Hematopoietic multipotent progenitor cell treated with erythropoietin and hydrocortisone succinate and interleukin-3 and kit ligand, for 6 days (in vitro differentiated cells): ENCODE measurements at places on chromosomes 13 and 19.

GRCh38 chr13:26837997-26838396, 77.4 kb upstream of the GPR12 start:
- DNase-seq = no peak

DNA sequence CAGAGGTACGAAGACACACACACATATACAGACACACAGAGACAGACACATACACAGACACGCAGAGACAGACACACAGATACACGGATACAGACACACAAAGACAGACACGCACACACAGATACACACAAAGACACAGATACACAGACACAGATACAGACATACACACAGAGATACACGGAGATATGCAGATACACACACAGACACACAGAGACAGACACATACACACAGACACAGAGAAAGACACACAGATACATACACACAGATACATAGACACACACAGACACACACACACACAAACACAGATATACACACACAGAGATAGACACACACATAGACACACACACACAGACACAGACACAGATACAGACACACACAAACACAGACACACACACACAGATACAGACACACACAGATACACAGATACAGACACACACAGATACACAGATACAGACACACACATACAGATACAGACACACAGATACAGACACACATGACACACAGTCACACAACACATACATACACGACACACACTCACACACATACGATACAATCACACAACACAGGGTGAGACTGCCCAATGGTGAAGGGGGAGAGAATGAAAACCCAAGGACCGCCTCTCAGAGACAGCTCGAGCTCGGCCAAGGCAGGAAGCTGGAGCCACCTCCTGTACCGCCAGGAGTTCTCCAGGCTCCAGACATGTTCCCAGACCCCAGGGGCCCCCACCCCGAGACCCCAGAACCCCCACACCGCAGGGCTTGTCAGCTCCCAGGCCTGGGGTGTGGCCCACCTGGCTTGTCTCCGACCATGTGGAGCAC, 8.8 kb upstream of the CCER2 start:
- no peak for DNase-seq

DNA sequence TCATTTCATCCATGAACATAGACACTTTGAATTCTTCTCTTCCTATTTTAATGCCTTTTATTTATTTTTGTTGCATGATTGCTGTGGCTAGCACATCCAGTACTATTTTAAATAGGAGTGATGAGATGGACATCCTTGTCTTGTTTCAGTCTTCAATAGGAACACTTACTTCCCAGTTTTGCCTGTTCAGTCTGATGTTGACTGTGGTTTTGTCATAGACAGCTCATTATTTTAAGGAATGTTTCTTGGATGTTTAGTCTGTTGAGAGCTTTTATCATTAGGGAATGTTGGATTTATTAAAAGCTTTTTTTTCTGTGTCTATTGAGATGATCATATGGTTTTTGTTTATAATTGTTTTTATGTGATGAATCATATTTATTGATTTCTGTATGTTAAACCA, 586.6 kb downstream of the SLITRK1 start:
- no peak for DNase-seq

DNA sequence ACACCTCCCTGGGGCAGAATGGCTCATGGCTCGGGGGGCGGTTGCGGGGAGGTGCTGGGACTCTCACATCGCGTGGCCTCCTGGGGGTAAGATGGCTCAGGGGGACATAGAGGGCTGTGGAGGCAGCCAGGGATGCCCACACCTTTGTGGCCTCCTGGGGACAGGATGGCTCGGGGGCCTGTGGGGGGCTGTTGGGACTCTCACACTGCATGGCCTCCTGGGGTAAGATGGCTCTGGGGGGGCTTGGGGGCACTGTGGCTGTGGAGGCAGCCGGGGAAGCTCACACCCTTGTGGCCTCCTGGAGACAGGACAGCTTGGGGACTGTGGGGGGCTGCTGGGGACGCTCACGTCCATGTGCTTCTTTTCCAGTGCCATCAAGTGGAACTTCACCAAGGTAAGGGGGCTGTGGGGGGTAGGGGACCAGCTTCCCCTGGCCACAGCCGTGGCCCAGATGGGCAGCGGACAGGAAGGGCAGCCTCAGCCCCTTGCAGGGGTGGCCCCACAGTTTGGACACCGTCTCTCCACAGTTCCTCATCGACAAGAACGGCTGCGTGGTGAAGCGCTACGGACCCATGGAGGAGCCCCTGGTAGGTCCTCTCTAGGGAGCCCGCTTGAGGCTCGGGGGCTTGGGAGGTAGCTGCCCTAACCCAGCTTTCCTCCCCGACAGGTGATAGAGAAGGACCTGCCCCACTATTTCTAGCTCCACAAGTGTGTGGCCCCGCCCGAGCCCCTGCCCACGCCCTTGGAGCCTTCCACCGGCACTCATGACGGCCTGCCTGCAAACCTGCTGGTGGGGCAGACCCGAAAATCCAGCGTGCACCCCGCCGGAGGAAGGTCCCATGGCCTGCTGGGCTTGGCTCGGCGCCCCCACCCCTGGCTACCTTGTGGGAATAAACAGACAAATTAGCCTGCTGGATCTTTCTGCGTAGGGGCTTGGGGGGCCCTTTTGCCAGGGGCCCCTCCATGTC, 2.4 kb downstream of the GPX4 start:
- no peak for DNase-seq

DNA sequence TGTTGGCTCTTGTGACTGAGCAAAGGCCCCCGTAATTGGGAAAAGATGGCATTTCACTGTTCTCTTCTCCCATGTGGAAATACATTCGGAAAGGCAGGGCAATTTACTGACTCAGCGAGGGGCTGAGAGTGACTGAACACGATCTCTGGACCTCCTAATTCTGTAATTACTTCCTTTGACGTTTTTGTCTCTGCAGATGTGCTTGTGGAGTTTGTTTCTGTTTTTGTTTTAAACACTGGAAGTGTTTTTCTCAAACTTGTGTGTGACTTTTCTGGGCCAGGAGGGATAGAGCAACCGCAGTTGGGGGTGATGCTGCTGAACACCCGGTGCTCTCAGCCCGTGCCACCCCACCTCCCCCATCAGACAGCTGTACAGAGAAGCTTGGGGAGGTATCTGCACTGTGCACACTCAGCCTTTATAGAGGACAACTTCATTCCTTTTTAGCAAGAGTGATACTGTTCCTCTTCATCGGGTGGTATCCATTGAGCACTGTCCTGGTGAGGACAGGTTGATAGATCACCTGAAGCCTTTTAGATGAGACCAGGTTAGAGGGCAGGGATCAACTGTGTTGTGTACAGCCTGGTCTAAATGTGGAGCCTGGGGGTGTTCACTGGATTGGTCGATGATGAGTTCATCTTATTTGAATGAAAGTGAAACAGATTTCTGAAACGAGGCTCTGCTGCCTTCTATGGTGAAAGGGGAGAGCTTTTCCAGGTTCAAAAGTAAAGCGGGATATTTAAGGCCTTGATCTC, 117.4 kb downstream of the ESD start:
- DNase-seq = no peak

DNA sequence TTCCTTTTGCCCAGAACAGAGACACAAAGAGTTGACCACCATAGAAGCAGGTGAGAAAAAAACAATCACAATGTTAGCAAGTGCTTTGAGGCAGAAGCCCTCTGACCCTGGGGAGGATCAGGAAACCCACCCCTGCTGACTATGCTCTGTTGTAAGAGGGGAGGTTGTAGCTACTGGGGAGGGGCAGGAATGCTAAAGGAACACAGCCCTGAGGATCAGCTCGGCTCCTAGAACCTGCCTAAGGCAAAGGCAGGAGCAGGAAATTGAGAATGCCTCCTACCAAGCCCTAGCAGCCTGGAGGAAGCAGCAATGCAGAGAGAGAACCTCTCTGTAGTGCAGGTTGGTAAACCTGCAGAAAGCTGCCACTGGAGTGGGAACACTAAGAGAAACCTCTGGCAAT, 624.0 kb upstream of the KLF12 start:
- DNase-seq = no peak

DNA sequence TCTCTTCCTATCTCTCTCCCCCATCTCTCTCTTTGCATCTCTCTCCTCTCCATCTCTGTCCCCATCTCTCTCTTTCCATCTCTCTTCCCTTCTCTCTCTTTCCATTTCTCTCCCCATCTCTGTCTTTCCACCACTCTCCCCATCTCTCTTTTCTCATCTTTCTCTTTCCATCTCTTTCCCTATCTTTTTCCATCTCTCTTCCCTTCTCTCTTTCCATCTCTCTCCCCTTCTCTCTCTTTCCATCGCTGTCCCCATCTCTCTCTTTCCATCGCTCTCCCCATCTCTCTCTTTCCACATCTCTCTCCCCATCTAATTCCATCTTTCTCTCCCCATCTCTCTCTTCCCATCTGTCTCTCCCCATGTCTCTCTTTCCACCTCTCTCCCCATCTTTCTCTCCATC, 24.5 kb downstream of the ADGRE3 start:
- DNase-seq = no peak

DNA sequence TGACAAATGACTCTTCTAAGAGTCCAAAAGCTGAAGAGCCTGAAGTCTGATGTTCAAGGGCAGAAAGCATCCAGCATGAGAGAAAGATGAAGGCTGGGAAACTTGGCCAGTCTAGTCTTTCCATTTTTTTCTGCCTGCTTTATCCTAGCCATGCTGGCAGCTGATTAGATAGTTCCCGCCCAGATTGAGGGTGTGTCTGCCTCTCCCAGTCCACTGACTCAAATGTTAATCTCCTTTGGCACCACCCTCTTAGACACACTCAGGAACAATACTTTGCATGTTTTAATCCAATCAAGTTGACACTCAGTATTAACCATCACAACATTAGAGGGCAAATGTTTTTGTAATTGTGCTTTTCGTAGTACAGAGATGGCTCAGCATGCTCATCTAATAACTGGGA, 267.5 kb upstream of the KLHL1 start:
- DNase-seq = peak; percentile 15

DNA sequence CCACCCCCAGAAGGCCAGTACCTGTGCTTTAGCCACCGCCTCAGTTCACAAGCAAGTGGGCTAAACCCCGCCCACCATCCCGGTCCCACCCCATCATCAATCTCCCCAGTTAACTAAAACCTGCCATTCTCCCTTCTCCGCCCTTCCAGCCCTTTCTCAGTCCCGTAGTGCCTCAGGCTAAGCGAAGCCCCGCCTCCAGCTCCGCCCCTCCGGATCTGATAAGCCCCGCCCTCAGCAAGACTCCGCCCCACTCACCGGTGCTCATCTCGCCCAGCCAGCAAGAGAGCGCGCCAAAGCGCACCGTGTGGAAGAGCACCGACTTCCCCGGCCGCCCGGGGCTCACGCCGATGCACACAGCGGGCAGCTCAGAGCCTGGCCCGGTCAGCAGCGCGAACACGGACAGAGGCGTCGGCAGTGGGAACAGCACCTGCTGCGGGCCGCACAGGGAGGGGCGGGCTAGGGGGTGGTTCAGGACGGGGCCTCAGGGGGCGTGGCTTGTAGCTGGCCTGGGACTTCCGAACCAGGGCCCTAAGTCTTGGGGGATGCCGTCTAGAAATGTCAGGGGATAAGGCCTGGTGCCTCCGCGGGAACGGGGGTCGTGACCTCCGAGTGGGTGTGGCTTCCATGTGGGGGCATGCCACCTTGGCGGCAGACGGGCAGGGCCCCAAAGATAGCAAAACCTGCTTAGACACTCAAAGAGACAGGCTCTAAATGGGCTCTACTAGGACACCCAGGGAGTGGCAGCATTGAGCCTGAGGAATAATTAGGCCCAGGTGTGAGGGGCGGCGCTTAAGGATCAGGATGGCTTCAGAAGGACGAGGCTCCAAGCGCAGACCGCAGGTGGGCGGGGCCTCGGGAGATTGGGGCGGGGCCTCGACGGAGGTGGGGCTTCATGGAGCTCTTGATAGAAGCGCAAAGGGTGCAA, 21.4 kb downstream of the MAP4K1 start:
- peak; percentile 62 for DNase-seq

GRCh38 chr13:59230484-59231264, 933.1 kb downstream of the DIAPH3 start:
- DNase-seq = no peak

DNA sequence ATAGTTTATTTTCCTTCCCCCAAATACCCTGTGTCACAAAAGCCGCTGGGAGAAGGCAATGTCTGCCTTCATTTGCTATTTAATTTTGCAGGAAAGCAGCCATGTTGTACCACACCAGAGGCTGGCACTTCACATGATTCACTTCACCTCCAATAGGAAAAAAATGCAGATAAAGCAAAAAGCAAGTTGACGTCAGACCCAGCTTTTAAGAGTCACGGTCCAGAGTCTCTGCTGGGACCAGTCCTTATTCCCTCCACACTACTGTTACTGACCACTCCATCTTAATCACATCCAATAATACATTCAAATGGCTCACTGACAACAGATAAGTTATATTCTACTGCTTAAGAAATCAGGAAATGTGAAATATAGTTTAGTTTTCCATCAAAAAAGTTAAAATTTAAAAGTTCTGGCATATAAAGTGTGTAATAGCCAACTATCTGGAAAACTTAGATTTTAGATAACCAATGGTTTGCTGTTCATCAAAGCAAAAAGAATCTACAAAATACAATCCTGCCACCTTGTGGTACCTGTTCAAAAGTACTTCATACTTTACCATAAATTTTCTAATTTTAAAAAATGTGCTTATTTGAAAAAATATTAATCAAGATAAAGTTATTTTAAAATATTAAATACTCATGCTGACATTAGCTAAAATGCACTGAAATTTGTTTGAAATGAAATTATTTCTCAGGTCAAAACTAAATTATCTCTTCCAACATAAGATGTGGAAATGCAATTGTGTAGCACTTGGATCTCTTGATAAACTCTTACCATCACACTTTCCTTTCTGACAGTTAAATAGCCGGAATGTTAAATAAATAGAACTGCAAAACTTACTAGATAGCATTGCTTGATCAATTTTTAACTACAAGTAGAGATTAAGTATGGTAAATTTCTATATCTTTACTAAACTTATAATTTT, 97.3 kb downstream of the SERP2 start:
- peak; percentile 79 for DNase-seq

DNA sequence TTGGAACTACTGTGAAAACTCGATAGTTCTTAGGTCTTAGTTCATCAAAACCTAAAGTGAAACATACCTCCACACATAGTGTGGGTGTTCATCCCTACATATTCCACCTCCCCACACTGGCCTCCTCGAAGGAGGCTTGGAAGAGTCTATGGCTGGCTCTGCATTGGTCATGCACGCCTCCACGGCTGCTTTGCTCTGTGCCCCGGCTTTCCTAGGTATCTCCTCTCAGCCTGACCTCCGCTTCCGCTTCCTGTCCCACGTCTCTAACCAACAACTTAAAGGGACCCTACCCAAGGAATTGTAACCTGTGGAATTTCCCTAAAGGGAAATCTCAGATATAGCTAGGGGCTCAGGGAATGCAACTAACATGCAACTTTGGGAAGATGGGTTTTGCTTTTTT, 79.7 kb upstream of the MBNL2 start:
- no peak for DNase-seq

GRCh38 chr13:82275644-82276043, 1606.6 kb downstream of the SLITRK1 start:
- no peak for DNase-seq
